ENCODE measurements at places on chromosomes 5 and 9.

DNA sequence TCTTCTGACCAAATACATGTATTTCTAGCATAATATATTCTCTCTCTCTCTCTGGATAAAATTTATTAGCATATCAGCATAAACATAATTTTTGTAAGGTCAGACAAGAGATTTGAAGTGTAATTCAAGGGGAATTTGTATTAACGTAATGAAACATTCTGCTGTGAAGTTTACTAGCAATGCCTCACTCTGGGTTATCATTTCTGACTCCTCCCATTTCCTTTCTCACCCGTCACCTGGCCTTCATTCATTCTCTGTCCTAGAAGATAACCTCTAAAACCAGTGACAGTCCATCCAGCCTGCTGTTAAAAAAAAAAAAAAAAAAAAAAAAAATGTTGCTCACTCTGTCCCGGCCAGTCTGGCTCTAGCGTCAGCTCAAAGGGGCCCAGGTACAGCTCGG is 27.1 kb downstream of the GRAMD2B start:
- no peak for DNase-seq

GRCh38 chr5:38462976-38463633 is 93.3 kb downstream of the LIFR start:
- no peak for DNase-seq

DNA sequence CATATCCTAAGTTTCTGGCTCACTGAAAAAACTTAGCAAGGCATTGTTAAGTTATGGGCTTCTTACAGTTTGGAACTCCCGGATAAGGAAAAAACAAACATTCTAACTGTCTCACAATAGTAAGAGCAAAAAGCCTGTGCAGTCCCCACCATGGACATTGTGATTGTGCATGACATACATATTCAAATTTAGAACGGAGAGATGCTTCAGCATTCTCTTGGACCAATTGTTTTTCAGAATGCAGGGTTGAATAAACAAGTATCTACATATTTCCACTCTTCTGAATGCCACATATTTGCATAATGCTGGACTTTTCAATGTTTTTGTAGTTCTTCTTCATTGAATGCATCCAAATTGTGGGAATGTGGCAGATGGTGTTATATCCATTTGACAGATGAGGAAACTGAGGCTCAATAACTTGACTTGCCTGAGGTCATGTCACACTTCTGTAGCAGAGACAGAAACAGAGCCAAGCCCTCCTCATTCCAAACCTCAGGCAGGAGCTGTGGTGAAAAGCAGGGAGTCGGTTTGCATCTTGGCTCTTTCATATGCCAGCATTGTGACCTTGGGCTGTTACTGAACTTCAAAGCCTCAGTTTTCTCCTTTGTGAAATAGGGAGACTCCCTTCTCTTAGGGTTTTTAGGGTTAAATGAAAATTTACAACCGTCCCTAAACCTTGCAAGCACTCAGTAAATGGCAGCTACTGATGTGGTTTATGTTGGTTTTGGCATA is 95.1 kb downstream of the IQGAP2 start:
- DNase-seq, result no peak

- DNase-seq, result no peak
Observed at GRCh38 chr5:10689391-10690081, 71.5 kb downstream of the DAP start.

GRCh38 chr9:127754099-127755060 is 19.3 kb upstream of the TOR2A start:
- DNase-seq, result no peak

GRCh38 chr9:95085861-95086563 is 231.5 kb downstream of the FANCC start:
- DNase-seq, result no peak

DNA sequence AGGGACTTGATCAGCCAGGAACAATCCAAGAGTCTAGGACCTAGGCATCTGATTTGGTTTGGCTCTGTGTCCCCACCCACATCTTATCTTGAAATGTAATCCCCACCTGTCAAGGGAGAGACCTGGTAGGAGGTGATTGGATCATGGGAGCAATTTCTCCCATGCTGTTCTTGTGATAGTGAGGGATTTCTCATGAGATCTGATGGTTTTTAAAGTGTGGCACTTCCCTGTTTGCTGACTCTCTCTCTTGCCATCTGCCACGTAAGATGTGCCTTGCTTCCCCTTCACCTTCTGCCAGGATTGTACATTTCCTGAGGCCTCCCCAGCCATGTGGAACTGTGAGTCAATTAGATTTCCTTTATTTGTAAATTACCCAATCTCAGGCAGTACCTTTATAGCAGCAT is 201.7 kb upstream of the ACTBL2 start:
- DNase-seq, result no peak

DNA sequence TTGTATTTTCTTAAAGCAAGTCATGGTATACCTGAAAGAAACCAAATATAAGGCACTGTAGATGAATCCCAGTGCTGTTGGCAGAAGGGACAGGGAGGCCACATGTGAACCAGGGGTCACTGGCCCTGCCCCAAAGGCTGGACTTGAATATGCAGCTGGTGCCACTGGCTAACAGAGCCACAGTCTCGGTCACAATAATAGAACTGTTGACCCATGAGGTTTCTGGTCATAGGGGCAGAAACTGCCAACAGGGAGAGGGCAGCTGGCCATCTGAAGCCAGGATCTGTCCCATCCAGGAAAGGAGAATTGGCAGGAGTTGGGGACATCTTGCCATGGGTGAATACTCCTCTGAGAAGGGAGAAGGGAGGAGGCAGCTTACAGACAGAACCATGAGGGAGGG is 31.9 kb downstream of the PALM2AKAP2 start:
- DNase-seq, result no peak

- no peak for DNase-seq
Observed at GRCh38 chr9:74331607-74332006, 165.5 kb upstream of the RORB start.

DNA sequence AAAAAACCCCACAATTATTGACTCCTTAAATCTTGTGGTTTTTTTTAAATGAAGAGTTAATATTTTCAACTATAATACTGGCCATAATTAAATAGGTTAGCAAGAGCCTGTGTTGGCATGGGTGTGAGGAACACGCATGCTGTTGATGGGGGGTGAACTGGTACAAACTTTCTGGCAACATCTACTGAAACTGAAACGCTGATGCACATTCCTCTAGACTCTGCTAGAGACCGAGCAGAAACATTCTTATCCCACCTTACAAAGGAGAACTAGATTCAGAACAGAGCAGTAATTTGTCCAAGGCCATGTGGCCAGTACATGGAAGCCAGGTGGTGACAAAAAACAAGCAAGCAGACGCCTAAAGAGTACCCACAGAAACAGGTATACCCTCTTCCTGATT is 2.4 kb downstream of the BICD2 start:
- no peak for DNase-seq

DNA sequence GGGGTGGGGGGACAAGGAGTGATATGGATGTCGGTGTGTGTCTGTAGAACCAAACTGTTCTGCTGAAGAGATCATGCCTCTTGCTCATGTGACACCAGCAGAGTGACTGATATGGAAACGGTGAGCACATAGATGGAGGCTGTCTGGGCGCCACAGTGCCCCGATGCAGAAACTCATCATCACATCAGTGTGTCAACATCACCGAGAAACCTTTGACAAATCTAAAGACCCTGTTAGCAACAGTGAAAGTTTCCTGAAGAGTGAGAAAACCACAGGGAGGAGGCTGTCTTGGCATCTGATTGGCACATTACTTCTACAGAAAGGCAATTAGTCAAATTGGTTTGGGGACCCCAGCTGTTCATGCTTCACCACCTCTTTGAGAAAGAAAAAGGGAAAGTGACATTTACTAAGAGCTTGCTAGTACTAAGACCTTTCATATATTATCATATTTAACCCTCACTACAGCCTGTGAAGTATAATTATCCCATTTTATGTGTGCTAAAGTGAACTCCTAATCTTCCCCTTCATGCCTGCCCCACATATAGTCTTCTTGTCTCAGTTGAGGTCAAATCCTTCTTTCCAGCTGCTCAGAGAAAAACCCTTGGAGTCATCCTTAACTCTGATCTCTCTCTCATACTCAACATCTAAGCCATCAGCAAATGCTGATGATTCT is 25.6 kb downstream of the CSF2 start:
- no peak for DNase-seq

DNA sequence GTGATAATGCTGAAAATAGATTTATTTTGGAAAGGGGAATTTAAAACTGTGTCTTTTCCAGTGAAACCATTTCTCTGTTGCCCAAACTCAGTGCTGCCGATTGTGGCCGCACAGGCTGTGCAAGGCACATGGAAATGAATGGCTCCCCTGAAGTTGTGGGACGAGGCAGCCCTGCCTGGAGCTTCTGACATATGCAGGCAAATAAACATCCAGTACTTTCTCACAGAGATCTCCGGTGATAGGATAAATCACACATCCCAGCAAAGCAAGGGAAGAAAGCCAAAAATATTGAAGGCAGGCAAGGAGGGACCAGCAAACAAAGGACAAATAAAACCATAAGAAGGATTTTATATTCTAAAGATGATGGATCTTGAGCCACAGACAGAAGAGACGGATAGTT is 464.5 kb downstream of the MTRR start:
- DNase-seq, result no peak

DNA sequence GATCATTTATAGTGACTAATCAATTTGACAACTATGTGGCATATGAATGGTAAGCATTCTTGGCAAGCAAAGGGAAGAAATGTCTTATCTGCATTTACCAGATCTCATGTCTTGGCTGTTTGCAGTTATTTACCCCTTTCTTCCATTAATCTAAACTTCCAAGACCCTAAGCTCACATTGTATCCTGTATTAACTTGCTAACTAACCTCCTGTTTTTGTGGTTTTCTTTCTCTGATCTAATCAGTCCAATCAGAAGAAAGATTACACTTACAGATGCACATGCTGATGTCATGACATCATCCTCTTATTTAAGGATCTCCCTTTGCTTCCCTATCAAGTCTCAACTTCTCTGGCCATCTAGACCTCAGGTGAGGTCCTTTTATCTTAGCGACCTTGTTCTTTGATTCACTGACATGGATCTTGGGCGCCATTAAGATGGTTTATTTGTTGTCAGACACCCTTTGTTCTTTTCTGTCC is 95.5 kb downstream of the F2RL2 start:
- DNase-seq, result no peak

- no peak for DNase-seq
Observed at GRCh38 chr9:93064392-93065134, 6.1 kb downstream of the SUSD3 start.

GRCh38 chr5:172321593-172321992 is 38.0 kb upstream of the UBTD2 start:
- DNase-seq, result no peak

DNA sequence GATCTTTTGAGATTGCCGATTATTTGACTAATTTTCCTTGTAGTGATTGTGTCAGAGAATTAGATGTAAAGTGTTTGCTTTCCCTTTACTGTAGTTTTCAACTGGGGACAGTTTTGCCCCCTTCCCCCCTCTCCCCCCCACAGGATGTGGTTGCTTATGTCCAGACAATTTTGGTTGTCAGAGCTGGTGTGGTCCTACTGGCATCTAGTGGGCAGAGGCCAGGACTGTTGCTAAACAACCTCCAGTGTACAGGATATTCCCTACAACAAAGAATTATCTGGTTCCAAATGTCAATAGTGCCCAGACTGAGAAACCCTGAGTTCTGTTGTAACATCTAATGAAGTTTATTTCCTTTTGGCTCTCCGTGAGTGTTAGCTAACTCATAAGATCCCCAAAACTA is 20.0 kb downstream of the TMEFF1 start:
- DNase-seq, result no peak

DNA sequence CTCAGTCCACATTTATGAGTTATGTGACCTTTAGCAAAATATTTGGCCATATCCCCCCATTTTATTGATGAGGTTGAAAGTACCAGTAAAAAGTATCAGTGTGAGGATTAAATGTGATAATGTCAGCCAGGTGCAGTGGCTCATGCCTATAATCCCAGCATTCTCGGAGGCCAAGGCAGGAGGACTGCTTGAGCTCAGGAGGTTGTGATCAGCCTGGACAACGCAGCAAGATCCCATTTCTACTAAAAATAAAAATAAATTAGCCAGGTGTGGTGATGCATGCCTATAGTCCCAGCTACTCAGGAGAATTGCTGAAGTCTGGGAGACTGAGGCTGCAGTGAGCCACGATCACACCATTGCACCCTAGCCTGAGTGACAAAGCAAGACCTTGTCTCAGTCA is 71.2 kb downstream of the GRAMD2B start:
- DNase-seq, result no peak

DNA sequence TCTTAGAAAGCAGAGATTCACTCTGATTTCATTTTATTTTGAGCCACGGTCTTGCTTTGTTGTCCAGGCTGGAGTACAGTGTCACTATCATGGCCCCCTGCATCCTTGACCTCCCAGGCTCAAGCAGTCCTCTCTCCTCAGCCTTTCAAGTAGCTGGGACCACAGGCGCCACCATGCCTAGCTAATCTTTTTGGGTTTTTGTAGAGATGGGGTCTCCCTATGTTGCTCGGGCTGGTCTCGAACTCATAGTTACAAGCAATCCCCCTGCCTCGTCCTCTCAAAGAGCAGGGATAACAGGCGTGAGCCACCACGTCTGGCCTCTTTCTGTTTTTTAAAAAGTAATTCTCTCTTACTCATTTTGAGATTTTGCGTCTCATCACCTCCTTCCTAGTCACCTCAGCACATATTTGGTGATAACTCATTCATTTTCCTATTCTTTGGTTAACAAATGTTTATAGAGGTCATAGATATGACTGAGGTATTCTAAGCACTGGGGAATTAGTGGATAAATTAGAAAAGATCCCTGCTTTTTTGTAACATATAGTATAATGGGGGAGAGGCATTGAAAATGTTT is 10.8 kb upstream of the DCP2 start:
- no peak for DNase-seq

DNA sequence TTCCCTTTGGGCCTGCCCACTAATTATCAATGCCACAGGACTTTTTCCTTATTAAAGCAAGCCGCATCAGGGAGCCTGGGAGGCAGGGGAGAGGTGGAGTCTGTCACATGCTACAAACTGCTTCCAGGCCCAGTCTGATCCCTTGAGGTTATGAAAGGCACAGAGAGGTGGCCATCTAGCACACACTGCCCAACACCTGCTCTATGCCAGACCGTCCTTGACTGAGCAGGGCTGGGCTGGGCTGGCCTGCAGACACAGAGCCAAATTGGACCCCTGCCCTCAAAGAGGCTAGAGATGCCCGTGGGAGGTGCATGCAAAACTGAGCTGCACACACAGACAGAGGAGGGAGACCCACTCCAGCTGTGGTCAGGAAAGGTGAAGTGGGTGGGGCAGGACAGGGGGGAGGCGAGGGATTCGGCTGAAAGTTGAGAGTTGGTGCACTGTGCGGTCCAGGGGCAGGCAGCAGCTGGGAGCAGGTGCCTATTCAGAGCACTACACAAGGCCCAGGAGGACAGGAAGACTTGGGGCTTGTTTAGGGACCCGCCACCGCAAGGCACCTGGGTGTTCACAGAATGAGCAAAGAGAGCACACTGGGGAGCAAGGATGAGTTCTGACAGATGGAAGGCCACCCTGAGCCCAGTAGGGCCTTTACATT is 36.4 kb upstream of the TCF7 start:
- no peak for DNase-seq

GRCh38 chr5:160054047-160054446 is 45.1 kb downstream of the TTC1 start:
- no peak for DNase-seq

GRCh38 chr5:65828022-65828896 is 98.1 kb upstream of the ERBIN start:
- DNase-seq, result no peak

Data from T1000 (cell line).